Right renal cortex interstitium (tissue), 3 donors: ENCODE measurements at places on chromosomes 4 and X.

DNA sequence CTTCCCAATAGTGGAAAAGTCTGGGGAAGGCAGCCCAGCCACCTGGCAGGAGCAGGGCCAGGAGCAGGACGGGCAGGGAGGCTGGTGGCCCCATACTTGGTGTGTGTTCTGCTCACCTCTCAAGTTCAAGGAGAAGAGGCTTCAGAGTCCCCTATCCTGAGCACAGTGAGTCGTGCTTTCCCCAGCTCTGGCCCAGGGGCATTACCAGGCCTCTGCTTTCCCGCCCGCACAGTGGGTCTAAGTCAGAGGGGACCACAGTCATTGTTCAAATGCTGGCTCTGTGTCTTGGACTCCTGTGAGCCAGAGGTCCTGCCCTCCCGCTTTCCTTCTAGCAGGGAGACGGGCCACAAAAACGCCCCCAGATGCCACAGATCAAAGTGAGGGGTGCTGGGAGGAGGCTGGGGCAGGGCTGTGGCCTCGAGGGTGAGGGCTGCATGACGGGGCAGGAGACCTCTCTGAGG lies 27.6 kb downstream of the HTRA3 start:
- no peak for DNase-seq

- DNase-seq = no peak
These were observed 1112.4 kb downstream of the STIM2 start for GRCh38 chr4:27973056-27973455.

GRCh38 chr4:83362492-83363329 lies 28.1 kb upstream of the HPSE start:
- no peak for DNase-seq

- DNase-seq = no peak
These were observed 22.3 kb downstream of the COX7B2 start for GRCh38 chr4:46886711-46887110.

DNA sequence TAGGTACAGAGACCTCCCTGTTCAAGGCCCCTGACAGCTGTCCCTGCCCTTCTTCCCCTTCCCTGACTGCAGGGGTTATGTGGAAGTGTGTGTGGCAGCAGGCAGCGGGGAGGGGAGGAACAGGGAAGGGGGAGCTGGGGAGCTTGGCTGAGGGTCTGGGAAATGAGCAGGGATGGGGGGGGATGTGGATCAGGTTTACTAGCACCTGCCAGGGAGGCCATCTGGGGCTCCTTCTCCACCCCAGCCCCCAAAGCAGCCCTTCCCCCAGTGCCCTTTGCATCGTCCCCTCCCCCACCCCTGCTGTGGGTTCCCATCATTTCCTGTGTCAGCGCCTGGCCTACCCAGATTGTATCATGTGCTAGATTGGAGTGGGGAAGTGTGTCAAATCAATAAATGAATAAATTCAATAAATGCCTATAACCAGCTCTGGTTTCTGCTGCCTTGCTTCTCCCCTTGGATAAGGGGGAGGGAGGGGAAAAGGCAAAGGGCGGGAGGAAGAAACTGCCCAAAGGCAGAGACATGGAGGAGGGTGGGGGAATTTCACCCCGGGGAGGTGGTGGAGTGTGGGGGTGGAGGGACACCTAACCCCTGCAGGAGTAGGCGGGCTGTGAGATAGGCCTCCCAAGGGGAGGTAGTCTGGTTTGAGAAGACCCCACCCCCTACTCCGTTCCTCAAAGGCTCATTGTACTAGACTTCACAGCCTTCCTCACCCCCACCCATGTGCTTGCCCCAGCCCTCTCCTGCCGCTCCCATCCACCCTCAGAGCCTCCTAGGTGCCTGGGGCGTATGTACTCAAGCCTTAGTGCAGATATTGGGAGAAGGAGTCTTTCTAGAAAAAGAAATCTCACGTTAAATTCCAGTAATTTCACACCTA lies 3.2 kb downstream of the CXorf65 start:
- DNase-seq = no peak
